Activated CD8-positive, alpha-beta memory T cell treated with anti-CD3 and anti-CD28 coated beads, Interleukin-2, amount 50 U/mL, for 4 hours (primary cell): ENCODE measurements at places on chromosomes 7 and 10.
A peak's percentile ranks its signal among the peaks of the same experiment; 100 is the strongest.

DNA sequence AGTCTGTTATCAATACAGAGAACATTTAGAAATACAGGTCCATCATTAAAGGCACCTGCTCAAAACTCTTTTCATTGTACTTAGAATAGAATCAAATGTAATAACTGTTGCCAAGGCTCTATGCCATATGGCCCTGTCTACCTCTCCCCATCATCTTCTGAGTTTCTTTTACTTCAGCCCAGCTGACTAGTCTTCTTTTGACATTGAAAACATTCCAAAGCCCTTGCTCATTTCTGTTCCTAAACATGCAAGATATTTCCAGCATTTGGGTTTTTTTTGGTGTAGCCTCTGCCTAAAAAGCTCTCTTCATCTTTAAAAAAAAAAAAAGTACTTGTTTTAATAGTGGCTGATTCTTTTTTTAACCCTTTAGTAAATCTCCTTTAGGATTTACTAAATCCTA, 165.5 kb upstream of the SMIM30 start:
- DNase-seq, result no peak

DNA sequence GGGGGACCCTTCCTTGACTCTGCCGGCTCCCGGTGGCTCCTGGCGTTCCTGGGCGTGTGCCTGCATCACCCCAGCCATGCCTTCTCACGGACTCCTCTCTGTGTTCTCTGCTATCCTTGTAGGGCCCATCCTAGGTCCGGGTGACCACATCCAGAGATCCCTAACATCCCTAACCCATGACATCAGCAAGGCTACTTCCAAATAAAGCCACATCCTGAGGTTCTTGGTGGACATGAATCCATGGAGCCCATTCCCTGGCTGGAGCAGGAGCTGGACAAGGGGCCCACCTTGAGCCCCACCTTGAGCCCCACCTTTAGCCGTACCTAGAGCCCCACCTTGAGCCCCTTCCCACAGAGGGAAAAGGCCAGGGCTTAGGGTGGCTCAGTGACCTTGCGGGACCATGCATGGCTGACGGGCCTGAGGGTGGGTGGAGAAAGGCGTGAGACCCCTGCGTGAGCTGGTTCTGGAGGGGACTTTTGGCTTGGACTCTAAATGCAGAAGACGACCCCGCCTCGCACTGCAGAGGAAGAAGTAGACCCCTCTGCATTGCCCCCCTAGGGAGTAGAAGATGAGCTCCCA, 58.5 kb upstream of the INPP5A start:
- no peak for DNase-seq

DNA sequence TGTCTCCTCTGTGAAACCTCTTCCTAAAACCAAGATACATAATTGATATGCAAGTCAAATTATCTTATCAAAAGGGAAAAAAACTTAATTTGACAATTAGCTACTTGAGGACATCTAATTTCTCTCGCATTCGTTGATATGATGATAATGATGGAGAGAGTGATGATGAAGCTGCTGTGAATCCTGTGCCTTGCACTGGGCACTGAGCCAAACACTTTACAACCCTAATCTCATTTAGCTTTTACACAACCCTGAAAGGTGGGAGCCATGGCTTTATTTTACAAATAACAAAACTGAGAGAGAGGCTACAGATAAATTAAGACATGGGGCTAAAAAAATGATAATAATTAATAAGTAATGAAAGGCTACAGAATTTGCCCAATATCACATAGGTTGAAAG, 176.0 kb downstream of the NOC3L start:
- DNase-seq, result no peak

- no peak for DNase-seq
Measured at GRCh38 chr10:117439243-117439912, 64.1 kb upstream of the PDZD8 start.

- DNase-seq, result no peak
Measured at GRCh38 chr10:132925614-132926013, 16.8 kb downstream of the CFAP46 start.

- DNase-seq, result no peak
Measured at GRCh38 chr7:103636153-103636552, 190.1 kb upstream of the SLC26A5 start.

- DNase-seq, result no peak
Measured at GRCh38 chr7:70495033-70495376, 636.9 kb upstream of the GALNT17 start.

DNA sequence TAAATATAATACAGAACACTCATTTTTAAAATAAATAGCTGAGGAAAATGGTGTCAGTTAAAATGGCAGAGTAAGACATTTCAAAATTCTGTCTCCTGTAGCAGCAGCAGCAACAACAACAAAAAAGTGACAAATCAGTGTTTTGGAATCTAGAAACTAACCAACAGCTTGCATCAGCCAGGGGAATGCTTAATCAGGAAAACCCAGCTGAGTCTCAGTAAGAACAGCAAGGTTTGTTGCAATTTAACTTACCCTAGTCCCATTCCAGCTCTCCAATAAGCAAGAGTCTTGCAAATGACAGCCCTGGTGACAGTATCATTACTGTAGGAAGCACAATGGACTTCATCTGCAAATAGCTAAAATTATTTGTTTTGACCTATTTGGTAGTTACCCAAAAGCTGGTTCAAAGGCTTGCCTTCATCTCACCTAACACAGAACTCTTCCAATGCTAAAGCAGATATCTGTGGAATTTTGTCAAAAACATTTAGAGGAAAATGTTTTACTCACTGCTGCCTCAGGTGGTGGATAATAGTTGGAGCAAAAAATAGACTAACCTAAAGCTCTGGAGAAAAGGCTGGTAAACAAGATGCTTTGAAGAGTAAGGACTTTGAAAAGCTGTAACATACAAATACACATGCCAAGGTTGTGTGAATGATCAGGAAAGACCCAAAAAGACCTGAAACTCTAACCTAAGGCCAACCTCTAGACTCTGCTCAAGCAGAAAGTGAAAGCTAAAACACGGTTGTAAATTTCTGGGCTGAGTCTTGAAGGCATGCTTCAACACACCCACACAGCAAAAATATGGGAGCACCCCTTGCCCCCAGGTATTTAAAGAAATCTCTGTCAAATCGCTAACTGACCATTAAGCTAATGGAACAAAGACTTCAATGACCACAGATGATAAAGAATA, 9.9 kb upstream of the ARHGAP22 start:
- DNase-seq, result no peak

DNA sequence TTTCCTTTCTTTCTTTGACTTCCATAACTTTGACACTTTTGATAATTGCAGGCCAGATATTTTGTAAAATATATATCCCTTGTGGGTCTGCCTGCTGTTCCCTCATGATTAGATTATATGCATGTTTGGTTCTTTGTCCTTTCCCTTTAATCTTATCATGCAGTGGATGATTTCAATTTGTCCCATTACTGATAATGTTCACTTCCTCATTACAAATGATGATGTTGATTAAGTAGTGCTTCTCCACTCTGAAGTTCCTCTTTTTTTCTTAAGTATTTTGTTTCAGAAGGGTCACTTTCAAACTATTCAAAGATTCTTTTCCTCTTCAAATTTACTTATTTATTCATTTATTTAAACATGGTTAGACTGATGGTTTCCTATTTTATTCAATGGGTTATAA, 898.1 kb downstream of the XPNPEP1 start:
- DNase-seq, result no peak

DNA sequence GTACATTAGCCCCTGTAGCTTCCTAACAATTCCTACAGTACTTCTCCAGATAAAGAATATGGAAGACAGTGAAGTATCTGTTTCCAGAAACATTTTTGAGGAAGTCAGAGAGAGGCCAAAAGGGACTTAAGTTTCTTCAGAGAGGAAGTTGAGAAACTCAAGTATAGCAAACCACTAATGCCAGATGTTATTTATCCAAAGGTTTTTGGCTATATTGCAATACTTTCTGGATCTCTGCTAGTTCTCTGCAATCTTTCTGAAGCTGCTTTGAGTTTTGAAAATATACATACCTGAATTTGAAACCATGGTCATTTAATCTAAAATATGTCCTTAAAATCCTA, 64.7 kb downstream of the BICC1 start:
- DNase-seq, result no peak

GRCh38 chr10:92005978-92006377, 82.4 kb downstream of the BTAF1 start:
- DNase-seq, result no peak

GRCh38 chr7:69434398-69434815, 163.9 kb upstream of the AUTS2 start:
- DNase-seq, result no peak

GRCh38 chr7:124428781-124429180, 336.8 kb downstream of the GPR37 start:
- DNase-seq, result no peak

GRCh38 chr7:50472427-50472826, 22.3 kb upstream of the FIGNL1 start:
- DNase-seq, result no peak

GRCh38 chr7:136677471-136678365, 190.7 kb upstream of the CHRM2 start:
- DNase-seq, result no peak

GRCh38 chr7:108014215-108014614, 11.3 kb upstream of the LAMB1 start:
- DNase-seq, result no peak

DNA sequence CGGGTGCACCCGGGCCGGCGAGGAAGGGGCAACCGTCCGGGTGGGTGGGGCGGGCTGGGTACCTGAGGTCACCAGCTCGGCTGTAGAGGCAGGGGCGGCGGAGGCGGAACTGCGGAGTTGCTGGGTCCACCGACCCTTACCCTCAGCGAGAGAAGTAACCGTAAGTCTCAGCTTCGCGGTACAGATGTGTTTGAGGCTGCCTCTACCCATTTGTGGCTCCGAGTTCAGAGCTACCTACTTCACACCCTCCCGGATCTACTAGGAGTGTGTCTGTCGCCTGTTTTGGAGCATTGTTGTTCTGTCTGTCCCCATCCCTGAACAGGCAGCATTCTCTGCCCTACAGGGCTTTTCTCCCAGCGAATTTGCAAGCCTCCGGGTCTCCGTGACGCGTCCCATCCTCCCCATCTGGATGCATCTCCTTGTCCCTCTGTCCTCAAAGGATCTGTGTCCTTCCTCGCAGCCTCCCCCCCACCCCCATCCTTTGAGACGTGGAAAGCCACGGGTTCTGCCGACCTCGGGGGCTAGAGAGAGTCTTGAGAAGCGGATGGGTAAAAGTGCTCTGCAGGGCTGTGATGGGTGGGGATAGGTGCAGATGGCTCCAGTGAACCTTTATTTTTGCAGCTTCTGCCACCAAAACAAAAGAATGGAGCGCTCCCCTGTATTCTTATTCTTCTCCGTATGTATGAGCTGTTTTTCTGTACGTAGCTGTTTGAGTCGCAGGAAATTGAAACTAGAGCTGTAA, 757 bp downstream of the ANKIB1 start:
- peak; percentile 26 for DNase-seq

DNA sequence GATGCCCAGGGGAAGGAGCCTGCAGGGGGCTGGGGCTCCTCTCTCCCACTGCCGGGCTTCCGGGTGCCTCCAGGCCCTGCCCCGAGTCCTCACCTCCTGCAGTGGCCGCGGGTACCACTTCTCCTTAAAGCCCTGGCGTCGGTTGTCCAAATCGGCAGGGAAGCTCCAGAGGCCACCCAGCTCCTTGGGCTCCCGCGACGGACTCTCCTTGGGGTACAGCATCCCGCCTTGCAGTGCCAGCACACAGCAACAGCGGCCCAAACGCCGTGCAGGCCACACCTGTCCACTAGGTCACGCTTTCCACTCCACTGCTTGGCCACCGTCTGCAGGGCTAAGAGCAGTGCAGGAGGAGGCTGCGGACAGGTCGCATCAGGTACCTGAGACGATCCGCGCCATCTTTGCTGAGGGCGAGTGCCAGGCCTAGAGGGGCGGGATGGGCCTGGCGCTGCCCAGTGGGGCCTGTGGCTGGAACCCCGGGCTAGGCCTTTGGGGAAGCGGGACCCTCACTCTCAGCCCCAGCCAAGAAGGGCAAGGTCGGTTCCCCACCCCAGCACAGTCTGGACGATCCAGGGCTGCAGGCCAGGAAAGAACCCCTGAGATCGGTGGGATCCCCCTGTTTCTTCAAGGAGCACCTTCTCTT, 47.7 kb upstream of the ZNF479 start:
- DNase-seq, result no peak

DNA sequence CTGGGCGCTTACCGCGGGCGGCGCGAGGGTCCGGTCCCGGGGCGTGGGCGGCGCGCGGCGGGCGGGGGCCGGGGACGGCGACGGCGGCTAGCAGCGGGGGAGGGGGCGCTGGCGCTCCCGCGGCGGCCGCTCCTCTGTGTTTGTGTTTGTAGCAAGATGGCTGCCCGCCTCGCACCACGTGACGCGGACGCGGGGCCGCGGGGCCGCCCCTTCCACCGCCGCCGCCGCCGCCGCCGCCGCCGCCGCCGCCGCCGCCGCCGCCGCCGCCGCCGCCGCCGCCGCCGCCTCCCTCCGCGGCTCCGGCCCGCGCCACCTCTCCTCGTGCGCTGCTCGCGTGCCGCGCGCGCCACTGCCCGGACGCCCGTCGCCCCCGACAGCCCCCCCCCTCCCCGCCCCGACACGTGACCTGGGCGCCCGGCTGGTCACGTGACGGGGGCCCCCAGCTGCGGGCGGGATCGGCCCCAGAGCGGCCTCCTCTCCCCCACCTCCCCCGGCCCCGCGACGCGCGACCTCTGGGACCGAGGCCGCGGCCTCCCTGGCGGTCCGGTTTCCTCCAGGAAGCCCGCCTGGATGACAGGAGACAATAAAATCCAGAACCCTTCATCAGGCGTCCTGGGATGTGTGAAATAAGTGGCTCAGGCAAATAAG, at the start of gene GIGYF1:
Gene GIGYF1, minus strand, starts transcription at position 153 of the 648 bp plus-strand sequence. CDS start 6,012 bp downstream, outside the sequence.
- peak; percentile 71 for DNase-seq

- no peak for DNase-seq
Measured at GRCh38 chr7:42662862-42663261, 249.0 kb downstream of the C7orf25 start.

GRCh38 chr7:111413739-111414138, 148.6 kb downstream of the IMMP2L start:
- DNase-seq, result no peak

- DNase-seq, result peak; percentile 22
Measured at GRCh38 chr10:77391605-77392235, 245.9 kb downstream of the KCNMA1 start.

DNA sequence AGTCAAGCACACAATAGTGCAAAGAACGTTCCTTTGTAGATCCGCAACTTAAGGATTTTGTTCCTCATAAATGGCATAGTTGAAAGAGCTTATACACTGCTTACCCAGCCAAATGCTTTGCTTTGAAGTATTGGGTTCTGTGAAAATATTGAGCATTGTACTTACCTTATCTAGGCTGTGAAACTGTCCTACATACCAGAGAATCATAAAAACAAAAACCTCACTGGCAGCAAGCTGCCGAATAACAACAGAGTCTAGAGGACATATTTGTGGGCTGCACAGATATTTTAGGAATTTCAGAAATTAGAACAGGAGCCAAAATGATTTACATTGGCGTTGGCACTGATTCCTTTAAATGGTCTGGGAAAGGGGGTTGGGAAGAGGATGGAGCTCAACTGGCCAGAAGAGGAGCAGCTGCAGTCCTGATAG, 174.8 kb downstream of the RTKN2 start:
- no peak for DNase-seq
